ENCODE measurements at places on chromosomes 13 and 19. TPM values are rescaled to one million over a fixed set of nuclear protein-coding genes. Genes with fewer than 3 reads are reported as not detected.

The ZNF491 gene
- total RNA-seq, result 6.2 TPM

The CD209 gene
- total RNA-seq, result not detected

GRCh38 chr19:9427941-9428340 is 7.4 kb downstream of the ZNF266 start:
- DNase-seq, result no peak

GRCh38 chr19:18203408-18203862 is 407 bp downstream of the RAB3A start:
- peak; percentile 60 for DNase-seq

GRCh38 chr19:33174186-33174585 is 19.9 kb upstream of the LRP3 start:
- DNase-seq, result no peak

The CARS2 gene
- 47.3 TPM for total RNA-seq

- DNase-seq, result peak; percentile 60
These were observed at the start of gene RASA3 for GRCh38 chr13:114132419-114133121. TSS of gene RASA3 (minus strand) at chr13:114132623. CDS start at chr13:114132489, 134 bp downstream.

DNA sequence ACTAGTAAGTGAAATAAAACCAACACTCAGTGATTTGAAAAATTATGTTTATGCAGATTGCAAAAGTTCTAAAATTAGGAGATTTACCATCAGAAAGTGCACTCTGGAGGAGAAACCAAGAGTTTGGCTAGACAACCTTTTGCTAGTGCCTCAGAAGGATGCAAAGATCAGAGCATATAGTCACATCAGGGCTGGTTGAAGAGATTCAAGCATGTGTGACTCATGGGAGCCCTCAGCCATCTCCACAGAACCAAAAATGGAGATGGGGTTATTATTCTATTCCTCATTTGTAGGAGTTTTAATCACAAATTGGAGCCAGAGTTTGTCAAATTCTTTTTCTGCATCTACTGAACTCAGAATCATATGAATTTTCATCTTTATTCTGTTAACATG is 32.9 kb upstream of the OXGR1 start:
- DNase-seq, result no peak

The GZMM gene
- total RNA-seq, result not detected

- DNase-seq, result no peak
These were observed 513.0 kb downstream of the IRS2 start for GRCh38 chr13:109273326-109273751.

The COL4A1 gene
- total RNA-seq, result 0.06 TPM

DNA sequence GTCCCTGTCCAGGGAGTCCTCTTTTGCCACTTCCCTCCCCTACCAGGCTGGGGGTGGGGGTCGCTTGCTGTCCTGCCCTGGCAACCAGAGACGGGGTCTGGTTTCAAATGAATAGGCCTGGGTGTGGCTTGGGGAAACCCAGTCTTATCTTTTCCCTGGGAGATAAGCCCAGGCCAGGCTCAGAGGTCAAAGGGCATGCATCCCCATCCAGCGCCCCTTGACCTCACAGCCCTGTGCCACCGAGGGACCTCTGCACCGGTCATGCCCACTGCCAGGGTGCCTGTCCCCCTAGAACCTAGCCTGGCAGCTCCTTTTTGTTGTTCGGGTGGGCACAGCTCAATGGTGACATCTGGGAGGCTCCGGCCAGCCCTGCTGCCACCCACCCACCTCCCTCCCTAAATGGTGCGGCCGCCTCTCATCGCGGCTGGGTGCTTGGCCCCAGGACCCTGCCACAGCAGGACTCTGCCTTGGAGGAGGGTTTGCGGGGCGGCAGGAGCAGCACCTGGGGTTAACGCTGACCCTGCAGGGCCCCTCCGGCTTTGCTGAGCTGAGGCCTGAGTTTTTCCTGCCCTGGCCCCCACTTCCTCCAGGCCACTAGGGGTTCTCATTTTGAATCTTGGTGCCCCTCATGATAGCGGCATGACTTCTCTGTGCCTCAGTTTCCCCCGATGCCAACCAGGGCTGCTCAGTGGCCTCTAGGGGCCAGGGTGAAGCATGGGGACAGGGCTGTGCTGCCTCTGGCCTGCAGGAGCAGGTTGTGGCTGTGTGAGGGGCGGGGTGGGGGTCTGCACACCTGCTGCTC is 2.9 kb upstream of the CERS1 start:
- no peak for DNase-seq

DNA sequence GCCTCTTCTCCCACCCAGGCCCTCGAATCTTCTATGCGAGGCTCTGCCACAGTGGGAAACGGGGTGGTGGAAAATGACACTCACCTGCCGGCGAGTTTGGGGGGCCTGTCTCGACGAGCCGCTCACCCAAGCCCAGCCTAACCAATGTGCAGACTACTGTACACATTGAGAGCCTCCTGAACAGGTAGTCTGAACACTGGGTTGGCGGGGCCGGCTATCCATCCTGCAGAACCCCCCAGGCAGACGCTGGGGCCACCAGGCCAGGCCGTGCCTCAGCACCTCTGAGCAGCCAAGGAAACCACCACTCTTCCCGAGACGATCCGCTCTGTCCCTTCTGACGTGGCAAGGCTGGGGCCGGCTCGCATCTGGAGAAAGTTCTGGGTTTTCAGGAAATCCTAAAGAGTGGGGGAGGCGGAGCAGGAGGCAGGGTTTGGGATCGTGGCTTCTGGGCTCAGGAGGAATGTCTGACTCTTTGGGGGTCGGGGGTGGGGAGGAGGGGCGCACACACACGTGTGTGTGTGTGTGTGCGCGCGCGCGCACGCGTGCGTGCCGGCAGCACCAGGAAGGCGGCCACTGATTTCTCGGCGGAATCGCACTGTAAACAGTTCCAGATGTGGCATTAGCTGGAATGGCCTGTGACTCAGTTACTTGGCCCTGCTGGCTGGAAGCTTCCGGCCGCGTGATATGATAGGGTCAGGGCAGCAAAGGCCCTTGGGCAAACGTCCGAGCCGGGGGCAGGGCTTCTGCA is 18.5 kb downstream of the TMED1 start:
- DNase-seq, result no peak

The SPTBN4 gene
- total RNA-seq, result 4.1 TPM

- DNase-seq, result no peak
These were observed 8.1 kb downstream of the ZNF708 start for GRCh38 chr19:21321134-21321533.

Data from OCI-LY7 (cell line).